Epithelial cell of proximal tubule (primary cell): ENCODE measurements at places on chromosomes 5 and 9.

DNA sequence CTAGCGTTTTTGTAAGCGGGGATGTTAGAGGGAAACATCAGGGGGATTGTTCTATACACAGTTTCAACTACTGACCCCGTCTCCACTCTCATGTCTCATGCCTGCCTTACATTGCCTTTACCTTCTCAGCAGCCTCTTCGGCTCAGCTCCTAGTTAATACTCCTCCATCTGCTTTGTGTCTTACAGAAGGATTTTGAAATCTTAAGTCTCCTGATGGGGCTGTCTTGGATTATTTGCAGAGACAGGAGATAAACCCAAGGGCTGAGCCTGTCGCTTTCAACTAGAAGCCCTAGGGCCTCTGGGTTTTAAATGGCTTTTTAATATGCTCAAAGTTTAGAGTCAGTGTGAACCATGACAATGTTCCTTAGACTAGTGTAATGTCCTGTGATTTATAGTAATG, 161.5 kb downstream of the CARTPT start:
- DNase-seq, result no peak

DNA sequence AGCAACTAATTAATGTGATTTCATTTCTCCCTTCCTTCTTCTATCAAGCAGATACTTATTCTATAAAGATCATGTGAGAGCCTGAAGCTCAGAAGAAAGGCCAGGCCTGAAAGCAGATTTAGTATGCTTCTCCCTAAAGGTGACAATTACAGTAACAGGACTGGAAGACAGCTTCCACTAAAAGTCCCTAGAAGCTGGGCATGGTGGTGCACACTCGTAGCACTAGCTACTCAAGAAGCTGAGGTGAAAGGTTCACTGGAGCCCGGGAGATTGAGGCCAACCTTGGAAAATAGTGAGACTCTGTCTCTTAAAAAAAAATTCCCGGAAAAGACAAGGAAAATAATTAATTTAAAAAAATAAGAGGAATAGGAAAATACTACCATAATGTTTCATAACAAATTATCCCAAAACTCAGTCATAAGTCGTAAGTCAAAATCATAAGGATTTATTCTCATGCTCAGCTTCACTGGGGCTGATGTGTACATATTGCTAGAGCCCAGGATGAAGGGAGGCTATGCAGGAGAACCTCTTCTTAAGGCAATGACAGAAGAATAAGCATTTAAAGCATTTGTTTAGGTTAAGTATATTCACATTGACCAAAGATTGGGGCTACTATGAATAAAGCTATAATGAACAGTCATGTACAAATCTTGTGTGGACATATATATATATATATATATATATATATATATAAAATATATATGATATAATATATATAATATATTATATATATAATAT, 210.8 kb upstream of the SMARCA2 start:
- DNase-seq, result no peak

- no peak for DNase-seq
Measured at GRCh38 chr9:35859310-35859989, 10.8 kb downstream of the OR13J1 start.

- DNase-seq, result no peak
Measured at GRCh38 chr9:86687788-86688187, 259.5 kb downstream of the GAS1 start.

- DNase-seq, result no peak
Measured at GRCh38 chr9:134509281-134509680, 132.3 kb upstream of the COL5A1 start.
